Stimulated activated memory B cell treated with anti-CD40 and anti-IgM and Interleukin-4, amounts not matched to agents 10 μg/mL and 1 μg/mL and 100 μg/mL, for 72 hours (primary cell): ENCODE measurements at places on chromosomes 6 and 20.
A peak's percentile ranks its signal among the peaks of the same experiment; 100 is the strongest.

GRCh38 chr20:9867196-9867980 is 28.5 kb upstream of the PAK5 start:
- no peak for ATAC-seq

GRCh38 chr20:43727980-43728590 is 1.3 kb upstream of the GTSF1L start:
- ATAC-seq: peak; percentile 70

DNA sequence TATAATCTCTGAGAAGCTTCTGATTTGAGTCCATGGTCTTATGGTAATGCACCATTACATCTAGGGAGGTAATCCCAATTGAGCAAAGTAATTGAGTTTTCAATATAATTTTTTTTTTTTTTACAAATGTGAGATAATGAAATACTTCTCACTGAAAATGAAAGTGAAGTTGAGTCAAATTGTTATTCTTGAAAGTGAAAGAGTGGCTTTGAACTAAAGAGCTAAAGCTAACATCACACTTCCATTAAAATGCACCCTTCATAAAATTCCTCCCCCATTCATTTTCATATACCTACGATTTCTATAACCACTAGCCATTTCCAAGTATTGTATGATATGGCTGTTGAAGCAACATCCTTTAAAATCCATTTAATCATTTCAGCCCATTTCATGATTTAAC is 149.1 kb upstream of the IMPG1 start:
- ATAC-seq: no peak

- ATAC-seq: no peak
These were observed 229.7 kb downstream of the LAMA2 start for GRCh38 chr6:129112591-129112990.

DNA sequence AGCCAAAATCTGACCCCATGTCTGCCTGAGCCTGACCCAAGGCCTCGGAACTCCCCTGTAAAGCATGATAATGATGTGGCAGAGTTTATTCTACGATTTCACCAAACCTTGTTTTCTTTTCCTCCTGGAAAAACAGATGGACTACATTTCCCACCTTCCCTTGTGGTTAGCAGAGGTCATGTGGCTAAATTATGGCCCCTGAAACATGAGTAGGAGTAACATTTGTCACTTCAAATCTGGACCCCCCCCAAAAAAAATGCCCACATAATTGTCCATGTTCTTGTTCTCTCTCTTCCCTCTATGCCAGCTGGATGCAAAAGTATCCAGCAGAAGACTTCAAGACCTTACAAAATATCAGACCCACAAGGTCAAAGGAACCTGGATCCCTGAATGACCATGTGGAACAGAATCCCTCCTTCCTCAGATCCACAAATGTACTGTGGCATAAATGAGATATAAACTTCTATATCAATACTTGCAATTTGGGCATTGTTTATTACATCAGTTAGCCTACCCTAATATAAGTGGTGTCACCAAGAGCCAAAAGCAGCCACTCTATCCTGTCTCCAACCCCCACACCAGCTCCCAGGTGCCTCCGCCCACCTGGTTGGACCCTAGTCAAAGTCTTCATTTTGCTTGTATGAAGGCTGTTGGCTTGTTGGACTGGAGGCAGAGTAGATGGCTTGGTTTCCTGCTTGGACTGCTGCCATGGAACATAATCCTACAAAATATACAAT is 1.4 kb downstream of the C20orf96 start:
- no peak for ATAC-seq

DNA sequence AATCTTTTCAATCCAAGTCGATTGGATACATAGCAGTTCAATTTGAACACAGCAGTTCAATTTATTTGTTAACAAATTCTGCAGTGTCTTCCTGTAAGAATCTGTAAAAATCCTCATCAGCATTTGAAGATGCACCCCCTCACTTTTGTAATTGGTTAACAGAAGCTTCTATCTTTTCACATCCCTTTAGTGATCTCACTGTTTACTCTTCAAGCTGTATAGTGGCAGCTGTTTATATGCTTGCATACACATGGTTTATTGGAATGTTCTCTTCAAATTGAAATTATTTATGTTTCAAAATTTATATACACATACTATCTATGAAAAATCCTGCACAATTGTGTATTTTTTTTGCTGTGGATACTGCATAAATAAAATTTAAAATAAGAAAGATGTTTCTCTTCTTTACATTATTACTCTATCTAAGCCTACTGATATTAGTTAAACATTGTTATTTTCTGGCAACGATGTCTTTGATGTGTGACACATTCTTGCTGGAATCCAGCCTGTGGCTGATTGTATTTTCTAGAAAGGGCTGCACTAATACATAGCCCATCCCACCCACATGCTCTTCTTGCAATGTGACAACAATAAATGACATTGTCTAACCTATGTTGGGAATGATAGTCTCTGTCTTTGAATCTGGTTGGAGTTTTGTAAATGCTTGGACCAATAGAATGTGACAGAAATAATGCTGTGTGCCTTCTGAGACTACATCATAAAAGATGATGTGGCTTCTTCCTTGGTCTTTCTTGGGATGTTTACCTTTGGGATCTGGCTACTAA is 573.0 kb downstream of the CD109 start:
- no peak for ATAC-seq

GRCh38 chr6:139500977-139501376 is 126.5 kb upstream of the CITED2 start:
- no peak for ATAC-seq

GRCh38 chr6:89284963-89285735 is 29.9 kb downstream of the GABRR2 start:
- ATAC-seq: no peak

- peak; percentile 82 for ATAC-seq
These were observed 18.3 kb downstream of the CAPN11 start for GRCh38 chr6:44176762-44177509.

DNA sequence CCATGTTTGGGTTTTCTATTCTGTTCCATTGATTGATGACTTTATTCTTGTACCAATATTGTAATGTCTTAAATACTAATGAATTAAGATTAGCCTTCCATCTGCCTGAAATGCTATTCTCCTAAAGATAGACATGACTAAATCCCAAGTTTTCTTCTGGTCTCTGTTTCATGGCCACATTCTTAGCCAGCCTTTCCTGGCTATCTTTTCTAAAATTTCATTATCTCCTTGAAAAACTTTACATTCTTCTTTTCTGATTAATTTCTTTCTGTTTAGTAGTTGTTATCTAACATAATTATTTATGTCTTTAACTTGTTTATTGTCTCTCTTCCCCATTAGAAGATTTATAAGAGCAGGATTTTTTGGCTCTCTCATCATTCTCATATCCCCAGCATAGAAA is 4.4 kb upstream of the PRIM2 start:
- ATAC-seq: no peak

DNA sequence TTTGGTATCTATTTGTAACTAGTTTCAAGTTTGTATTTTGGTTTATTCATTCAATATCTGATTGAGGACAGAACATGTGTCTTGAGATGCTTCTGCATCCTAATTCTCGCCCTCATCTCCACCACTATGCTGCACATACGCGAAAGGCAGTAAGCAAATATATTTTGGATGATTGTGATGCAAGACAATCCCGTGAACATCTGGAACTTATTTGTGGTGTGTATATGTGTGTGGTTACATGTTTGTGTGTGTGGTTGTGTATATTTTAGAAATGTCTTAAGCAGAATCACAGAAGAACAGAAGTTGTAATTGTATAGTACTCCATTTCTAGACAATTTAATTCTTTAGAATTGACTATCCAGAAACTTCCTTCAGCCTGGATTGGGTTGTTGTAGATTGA is 35.1 kb upstream of the RNF144B start:
- ATAC-seq: no peak

GRCh38 chr6:43247114-43247999 is 4.1 kb downstream of the TTBK1 start:
- ATAC-seq: peak; percentile 95

DNA sequence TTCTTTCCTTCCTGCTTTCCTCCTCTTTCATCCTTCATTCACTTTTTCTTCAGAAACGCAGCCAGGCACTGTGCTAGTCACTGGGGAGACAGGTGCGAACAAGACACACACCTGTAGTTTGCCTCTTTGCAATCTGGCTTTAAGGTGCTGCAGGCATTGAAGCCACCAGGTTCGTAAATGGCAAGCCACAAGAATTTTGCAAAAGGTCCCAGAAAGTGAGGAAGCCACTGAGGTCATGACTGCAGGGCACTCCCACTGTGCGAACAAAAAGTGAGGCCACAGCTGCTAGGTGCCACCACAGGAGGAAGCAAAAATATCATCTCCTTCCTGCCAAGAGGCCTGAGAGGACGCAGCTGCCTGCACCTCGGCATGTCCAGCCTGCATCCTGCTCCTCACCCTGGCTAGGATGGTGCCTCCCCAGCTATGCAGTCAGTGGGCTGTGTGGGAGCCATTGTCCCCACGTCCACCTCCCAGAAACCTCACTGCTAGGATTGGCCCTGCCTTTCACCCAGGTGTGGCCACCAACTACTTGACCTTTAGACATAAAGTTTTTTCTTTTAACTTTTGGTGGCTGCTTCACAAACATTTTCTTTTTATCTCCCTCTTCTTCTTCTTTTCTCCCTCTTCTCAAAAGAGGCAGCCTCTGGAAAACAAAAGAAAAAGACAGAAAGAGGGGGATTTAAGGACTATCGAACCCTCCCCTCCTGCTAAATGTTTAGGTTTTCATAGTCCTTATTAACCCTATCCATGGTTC is 230.8 kb downstream of the BCAS1 start:
- ATAC-seq: peak; percentile 93

- no peak for ATAC-seq
These were observed 13.7 kb upstream of the BPIFA3 start for GRCh38 chr20:33203444-33203843.

GRCh38 chr6:161434350-161434749 is 160.5 kb upstream of the AGPAT4 start:
- no peak for ATAC-seq

DNA sequence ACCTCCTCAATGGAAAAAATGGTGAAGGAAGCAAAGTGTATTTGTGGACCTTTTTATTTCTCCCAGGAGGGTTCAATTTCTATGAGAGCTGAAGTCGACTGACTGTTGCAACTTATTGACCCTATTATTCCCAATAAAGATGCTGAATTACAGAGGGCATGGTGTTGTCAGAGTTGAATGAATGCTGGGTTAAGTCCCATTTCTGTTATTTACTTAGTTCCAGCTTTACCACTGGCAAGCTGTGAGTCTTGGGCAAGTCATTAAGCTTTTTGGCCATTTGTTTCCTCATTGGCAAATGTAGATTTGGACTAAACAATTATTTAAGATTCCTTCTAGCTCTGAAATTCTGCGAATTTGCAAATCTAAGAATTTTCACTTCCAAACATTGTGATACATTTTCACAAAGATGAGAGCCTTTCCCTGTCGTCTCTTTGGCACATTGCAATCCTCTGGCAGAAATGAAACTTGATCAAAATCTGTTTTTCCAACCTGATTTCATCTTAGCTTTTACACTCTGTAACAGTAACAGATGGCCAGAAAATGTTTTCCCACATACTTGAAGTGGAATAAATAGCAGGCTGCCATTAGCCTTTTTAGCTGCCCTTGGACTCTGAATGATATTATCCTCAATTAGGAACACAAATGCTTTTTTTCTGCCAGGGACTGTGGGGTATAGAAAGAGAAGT is 21.3 kb downstream of the BLTP3A start:
- no peak for ATAC-seq

DNA sequence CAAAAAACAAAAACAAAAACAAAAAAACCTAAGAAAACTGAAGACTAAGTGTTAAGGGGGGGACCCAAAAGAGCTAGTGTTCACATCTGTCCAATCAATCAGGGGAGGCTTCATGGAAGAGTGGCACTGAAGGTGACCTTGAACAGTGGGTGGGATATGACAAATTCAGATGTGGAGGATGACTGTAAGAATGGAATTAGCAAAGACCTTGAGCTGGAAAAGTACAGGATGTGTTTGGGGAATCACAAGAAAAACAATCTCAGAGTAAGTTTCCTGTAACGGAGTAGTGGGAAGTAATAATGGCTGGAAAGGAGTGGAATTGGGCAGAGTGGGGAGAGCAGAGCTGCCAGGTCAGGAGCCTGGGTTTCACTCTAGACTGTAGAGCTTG is 2.9 kb upstream of the IER3 start:
- ATAC-seq: no peak

DNA sequence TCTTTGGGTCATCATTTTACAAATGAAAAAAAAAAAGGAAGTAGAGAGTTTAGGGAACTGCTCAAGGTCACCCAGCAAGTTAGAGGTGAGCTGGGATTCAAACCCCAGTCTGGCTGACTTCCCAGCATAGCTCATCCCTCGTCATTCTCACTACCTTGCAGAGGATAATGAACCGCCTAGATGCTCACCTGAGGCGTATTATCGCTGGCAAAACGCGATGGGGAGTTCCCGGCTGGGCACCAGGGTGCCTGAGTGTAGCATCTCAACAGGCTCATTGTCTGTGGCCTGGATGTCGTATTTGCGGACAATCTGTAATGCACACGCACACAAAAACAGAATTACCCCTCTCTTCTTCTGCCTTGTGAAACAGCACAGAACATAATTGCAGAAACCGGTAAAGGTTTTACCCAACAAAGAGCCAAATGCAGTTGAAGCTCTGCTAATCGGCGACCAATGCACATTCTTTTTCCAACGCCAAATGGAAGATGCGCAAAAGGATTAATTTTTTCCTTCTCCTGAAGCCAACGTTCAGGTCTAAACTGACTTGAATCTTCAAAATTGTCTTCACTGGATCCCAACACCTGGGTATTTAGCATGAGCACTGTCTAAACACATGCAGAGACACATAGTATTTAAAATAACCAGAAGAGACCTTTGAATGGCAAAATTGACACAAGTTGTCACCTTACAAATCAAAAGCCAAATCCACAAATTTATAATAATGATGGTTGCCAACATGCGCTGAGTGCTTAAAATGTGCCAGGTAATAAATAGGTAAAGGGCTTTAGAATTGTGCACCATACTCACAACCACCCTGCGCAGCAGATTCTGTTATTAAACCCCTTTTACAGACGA is 16.6 kb downstream of the CYP24A1 start:
- ATAC-seq: no peak

DNA sequence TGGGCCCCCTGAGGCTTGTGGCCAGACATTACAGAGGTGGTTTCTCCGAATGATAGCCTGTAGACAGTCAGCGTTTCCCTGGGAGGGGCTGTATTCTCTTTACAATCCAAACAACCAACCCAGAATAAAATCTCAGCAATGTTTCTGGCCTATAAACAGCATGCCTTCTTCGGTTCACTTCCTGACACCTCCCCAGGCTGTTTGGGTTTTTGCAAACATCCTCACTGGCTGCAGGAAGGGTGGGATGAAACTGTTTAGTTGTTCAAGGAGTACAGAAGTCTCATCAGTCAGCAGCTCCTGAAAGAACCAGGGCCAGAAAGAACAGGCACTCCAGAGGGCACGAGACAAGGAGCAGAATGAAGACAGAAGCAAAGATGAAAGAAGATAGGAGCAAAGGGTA is 350.0 kb downstream of the QKI start:
- ATAC-seq: no peak
